SJSA1 (cell line): ENCODE measurements at places on chromosomes 3 and 15. TPM values are rescaled to one million over a fixed set of nuclear protein-coding genes. Genes with fewer than 3 reads are reported as not detected.

DNA sequence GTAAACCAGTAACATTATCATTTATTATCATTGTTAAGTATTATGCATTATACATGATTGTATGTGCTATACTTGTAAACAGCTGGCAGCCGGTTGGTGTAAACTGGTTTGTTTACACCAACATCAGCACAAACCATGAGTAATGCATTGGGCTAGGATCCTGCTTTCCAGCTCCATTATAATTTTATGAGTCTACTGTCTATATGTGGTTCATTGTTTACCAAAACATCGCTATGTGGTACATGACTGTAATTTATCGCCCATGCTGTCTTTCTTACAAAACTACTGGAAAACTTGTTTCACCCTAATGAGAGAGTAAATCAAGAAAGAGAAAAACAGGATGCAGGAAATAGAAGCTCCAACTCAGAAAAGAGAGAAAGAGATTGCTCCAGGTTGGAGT lies 224.8 kb upstream of the CBLB start:
- no peak for DNase-seq
- H3K27me3 ChIP-seq, result no peaks in the 10 kb centered on the region
- no peak overlapping the region for H3K27ac ChIP-seq
- no peak overlapping the region for H3K4me3 ChIP-seq
- no peaks in the 10 kb centered on the region for H3K4me1 ChIP-seq

GRCh38 chr3:89847955-89848354 lies 740.5 kb downstream of the EPHA3 start:
- DNase-seq, result no peak
- H3K27ac ChIP-seq, result no peak overlapping the region
- H3K4me3 ChIP-seq, result no peak overlapping the region
- H3K36me3 ChIP-seq, result no peaks in the 10 kb centered on the region

DNA sequence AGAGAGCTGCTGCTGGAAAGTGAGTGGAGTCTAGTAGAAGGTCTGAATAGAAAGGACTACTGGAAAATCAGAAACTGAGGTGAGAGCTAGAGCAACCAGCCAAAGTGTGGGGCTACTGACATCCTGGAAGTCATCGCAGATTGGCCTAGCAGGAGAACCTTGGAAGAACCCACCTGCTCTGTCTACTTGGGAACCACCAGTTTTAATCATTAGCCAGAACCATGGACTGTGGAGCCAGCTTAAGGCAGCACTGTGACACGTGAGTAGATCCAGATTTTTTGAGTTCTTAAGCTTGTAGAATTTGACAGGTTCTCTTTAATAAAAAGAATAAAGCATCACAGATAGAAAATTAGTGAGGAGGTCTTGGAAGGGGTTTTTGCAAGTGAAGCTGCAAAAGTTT lies 179.1 kb upstream of the PEX5L start:
- no peak overlapping the region for H3K27ac ChIP-seq
- H3K4me1 ChIP-seq, result no peaks in the 10 kb centered on the region
- no peak overlapping the region for H3K4me3 ChIP-seq
- no peaks in the 10 kb centered on the region for H3K27me3 ChIP-seq

- no peaks in the 10 kb centered on the region for H3K36me3 ChIP-seq
- H3K27ac ChIP-seq, result peak overlapping the region; percentile 85
- DNase-seq, result no peak
- peaks cover 52% of the 10 kb centered on the region for H3K4me1 ChIP-seq
Measured at GRCh38 chr3:69867941-69868505, 128.8 kb downstream of the MITF start.

- no peaks in the 10 kb centered on the region for H3K4me1 ChIP-seq
- H3K36me3 ChIP-seq, result no peaks in the 10 kb centered on the region
- no peak overlapping the region for H3K27ac ChIP-seq
- no peak overlapping the region for H3K4me3 ChIP-seq
- H3K27me3 ChIP-seq, result no peaks in the 10 kb centered on the region
Measured at GRCh38 chr15:94600505-94600904, 369.1 kb downstream of the MCTP2 start.

DNA sequence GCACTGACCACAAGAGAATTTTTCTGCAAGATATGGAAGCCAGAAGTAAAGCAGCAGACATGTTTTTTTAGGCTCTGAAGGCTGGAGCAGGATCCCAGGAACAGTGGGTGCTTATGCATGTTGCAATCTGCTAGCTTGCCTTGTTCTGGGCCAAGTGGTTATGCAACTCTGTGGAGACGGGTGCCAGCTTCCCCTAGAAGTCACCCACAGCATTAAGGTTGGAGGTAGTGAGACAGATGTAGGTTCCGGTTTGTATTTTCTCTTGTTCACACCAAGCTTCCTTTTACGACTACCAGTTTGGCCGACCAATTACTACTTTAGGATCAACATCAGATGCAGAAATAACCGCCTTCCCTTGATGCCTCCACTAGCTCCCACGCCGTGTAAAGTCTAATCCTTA lies 11.1 kb downstream of the DPH3 start:
- no peaks in the 10 kb centered on the region for H3K4me1 ChIP-seq
- no peak overlapping the region for H3K4me3 ChIP-seq
- no peaks in the 10 kb centered on the region for H3K27me3 ChIP-seq
- peaks cover 6% of the 10 kb centered on the region for H3K36me3 ChIP-seq

GRCh38 chr3:149898771-149899170 lies 71.9 kb downstream of the PFN2 start:
- H3K27ac ChIP-seq, result peak overlapping the region; percentile 14; the same call in 1 of the 2 replicates
- no peak overlapping the region for H3K4me3 ChIP-seq
- peaks cover 9% of the 10 kb centered on the region for H3K4me1 ChIP-seq
- H3K36me3 ChIP-seq, result 0 out of 2 replicates have a peak, but pooled peaks cover 4% of the 10 kb centered on the region
- no peaks in the 10 kb centered on the region for H3K27me3 ChIP-seq

DNA sequence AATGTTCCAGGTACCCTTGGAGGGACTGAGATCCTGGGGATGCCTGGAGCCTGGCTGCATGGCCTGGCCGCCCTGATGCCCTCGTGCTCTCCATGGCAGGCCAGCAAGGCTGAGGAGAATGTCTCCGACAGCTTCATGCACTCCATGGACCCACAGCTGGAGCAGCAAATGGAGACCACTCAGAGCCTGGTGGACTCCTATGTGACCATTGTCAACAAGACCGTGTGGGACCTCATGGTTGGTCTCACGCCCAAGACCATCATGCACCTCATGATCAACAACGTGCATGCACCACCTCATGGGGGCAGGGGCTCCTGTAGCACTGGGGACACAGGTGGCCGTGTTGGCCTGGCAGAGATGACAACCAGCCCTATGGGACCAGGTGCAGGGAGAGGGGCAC lies 19.7 kb downstream of the GOLGA6A start:
- no peak overlapping the region for H3K27ac ChIP-seq
- H3K36me3 ChIP-seq, result no peaks in the 10 kb centered on the region
- no peak overlapping the region for H3K4me3 ChIP-seq
- no peaks in the 10 kb centered on the region for H3K4me1 ChIP-seq

GRCh38 chr3:126522363-126522788 lies 1.6 kb upstream of the CHST13 start:
- H3K27me3 ChIP-seq, result peaks cover 17% of the 10 kb centered on the region
- H3K36me3 ChIP-seq, result no peaks in the 10 kb centered on the region
- no peak overlapping the region for H3K27ac ChIP-seq
- peak; percentile 41 for DNase-seq

- peak; percentile 57 for DNase-seq
- no peak overlapping the region for H3K4me3 ChIP-seq
- H3K4me1 ChIP-seq, result peaks cover 42% of the 10 kb centered on the region
- H3K27me3 ChIP-seq, result no peaks in the 10 kb centered on the region
Measured at GRCh38 chr15:32840507-32841245, 122.9 kb downstream of the GREM1 start.

GRCh38 chr15:68627995-68628394 lies 49.2 kb downstream of the CORO2B start:
- no peak overlapping the region for H3K27ac ChIP-seq
- H3K4me1 ChIP-seq, result 0 out of 2 replicates have a peak, but pooled peaks cover 3% of the 10 kb centered on the region
- H3K4me3 ChIP-seq, result no peak overlapping the region
- DNase-seq, result no peak
- H3K36me3 ChIP-seq, result no peaks in the 10 kb centered on the region
- no peaks in the 10 kb centered on the region for H3K27me3 ChIP-seq

Gene STARD5
- 6.3 and 8.2 TPM in 2 replicates for total RNA-seq

Gene POPDC2
- 0.97 TPM in 1 of 2 replicates, not detected in the other for total RNA-seq

Gene FEZF2
- not detected in 2 replicates for total RNA-seq

Gene CMTM7
- total RNA-seq, result 3.3 and 7.0 TPM in 2 replicates

Gene RHO
- not detected in 2 replicates for total RNA-seq
